ENCODE measurements at places on chromosomes 13 and 19. TPM values are rescaled to one million over a fixed set of nuclear protein-coding genes. Genes with fewer than 3 reads are reported as not detected.

The FOSB gene
- total RNA-seq: 7.2 TPM

The TMEM161A gene
- total RNA-seq: 33.2 TPM

GRCh38 chr19:54138489-54139256 is 1.1 kb downstream of the CNOT3 start:
- no peak for DNase-seq

DNA sequence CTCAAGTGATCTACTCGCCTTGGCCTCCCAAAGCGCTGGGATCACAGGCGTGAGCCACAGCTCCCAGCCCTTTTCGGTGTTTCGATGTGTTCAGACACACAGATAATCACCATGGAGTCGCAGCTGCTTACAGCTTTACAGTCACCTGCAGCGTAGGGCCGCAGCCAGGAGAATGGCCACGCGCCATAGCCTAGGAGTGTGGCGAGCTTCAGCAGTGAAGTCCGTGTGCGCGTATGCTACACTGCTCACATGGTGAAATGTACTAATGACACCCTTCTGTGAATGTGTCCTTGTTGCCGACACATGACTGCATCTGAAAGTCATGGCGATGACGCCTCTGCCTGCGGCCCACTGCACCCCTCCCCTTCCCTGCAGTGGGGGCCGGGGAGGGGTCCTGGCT is 23.6 kb downstream of the AP3D1 start:
- no peak for DNase-seq

DNA sequence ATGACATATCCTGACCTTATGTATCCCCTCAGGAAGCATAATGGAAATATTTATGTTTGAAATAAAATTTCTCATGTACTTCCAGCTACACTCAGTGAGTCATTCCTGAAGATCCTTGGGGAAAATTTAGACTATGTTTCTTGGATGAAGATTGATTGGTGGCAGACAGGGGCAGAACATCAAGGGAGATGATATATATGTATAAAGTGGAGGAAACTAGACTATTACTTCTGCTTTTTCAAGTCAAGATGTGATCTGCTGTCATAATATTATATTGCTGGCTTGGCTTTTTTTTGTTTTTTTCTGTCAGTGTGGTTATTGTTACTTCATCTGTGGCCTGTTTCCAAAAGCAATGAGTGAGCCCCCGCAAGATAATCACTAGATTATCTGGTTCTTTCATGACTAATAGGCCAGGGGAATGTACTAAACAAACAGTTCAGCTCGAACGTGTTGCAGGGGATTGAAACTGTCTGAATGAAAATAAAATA is 87.2 kb upstream of the TNFSF11 start:
- DNase-seq: no peak

The CPAMD8 gene
- total RNA-seq: 2.9 TPM

- DNase-seq: no peak
Measured at GRCh38 chr19:43606569-43607229, 5.2 kb upstream of the SRRM5 start.

- no peak for DNase-seq
Measured at GRCh38 chr13:98858191-98858590, 105.7 kb upstream of the SLC15A1 start.

The ZNF223 gene
- total RNA-seq: 8.1 TPM

DNA sequence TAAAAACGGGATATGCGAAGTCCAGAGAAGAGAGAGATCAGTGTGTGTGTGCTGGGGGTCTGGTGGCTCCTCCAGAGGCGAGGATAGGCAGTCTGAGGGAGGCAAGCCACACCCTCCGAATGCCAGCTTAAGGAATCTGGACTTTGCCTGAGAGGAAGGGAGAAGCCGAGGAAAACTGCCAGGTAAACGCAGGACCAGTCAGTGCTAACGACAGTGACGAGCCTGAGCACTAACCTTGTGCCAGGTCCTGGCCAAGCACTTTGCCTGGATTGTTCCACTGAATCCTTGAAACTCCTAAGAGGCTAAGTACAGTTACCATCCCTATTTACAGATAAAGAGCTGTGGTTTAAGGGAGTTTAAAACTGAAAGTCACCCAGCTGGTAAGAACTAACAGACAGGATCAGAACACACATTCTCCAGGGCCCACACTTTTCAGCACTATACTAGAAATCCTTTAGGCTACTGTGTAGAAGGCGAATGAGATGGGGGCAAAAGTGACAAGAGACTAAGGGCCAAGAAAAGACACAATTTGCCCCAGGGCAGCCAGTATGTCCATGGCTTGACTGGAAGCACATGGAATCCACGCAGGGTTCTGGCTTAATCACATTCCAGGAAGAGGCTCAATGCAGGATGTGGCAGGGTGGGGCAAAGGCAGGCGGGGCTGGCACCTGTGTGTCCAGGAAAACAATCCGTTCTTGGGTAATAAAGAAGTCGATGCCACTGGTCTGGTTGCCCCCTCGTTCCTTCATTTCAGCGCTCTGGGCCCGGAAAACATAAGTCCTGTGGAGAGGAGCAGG is 15.1 kb downstream of the SMG9 start:
- DNase-seq: peak; percentile 89

GRCh38 chr13:77409412-77409811 is 82.5 kb upstream of the MYCBP2 start:
- DNase-seq: no peak
